ENCODE measurements at places on chromosomes 7 and 10. TPM values are rescaled to one million over a fixed set of nuclear protein-coding genes. Genes with fewer than 3 reads are reported as not detected.

The IKZF1 gene
- 50.2 TPM for total RNA-seq

The OR6B1 gene
- total RNA-seq: not detected

- DNase-seq: no peak
These were observed 29.1 kb downstream of the LRRC18 start for GRCh38 chr10:48910548-48910947.

DNA sequence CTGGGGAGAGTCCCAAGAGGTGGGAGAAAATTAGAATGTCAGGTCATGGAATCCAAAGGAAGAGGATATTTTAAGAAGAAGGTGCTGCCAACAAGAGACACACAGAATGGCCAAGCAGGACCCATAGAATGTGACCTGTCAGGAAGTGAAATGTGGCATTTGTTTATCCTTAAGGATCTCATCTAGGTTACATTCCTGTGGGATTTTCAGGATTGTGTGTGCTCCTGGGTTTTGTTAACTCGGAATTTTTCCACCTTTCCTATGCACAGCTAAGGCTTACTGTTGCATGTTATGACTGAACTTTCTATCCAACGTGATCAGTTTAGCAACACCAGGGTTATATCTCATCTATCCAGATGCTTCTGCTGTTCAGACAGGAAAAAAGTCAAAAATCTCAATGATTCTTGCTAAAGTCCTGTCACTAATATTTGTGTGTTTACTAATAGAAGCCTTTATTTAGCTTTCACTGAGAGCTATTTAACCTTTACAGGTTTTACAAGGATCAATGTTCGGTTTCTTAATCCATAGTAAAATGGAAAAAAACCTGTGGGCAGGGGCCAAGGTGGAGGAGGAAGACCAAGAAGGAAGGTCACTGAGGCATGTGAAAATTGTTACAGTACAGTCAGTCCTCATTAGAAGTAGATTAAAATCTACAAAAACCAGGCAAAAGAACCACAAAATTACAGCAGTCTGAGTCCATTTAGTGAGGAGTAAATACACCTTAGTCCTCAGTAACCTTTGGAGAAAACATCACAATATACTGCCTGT lies 437.8 kb upstream of the NPVF start:
- no peak for DNase-seq
